Astrocyte (in vitro differentiated cells and primary cell): ENCODE measurements at places on chromosomes 16 and 17. TPM values are rescaled to one million over a fixed set of nuclear protein-coding genes. Genes with fewer than 3 reads are reported as not detected.

DNA sequence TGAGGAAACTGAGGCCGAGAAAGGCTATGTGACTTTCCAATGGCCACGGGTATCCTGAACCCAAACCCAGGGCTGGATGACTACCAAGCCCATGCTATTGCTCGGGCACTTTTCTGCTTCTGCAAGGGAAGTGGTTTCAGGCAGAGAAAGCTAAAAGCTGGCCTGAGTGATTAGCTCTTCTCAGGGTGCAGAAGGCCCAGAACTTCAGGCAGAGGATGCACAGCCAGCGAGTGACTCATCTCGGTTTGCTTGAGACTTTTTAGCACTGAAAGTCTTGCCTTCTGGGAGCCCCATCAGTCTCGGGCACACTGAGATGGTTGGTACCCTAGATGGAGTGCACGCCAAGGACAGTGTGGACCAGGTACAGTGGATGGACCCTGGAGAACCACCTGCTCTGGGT is 129.5 kb upstream of the SDK2 start:
- no peak for DNase-seq

MYO18A gene
- 35.5 and 45.9 TPM in 2 replicates for total RNA-seq

- no peak for DNase-seq
These were observed 5.7 kb downstream of the PDF start for GRCh38 chr16:69324585-69325253.

GRCh38 chr17:77677211-77677610 is 281.3 kb upstream of the TNRC6C start:
- no peak for DNase-seq

TERB1 gene
- 0.16 and 0.50 TPM in 2 replicates for total RNA-seq

- no peak for DNase-seq
These were observed 546 bp downstream of the ZPBP2 start for GRCh38 chr17:39868554-39868942.

- no peak for DNase-seq
These were observed 42.1 kb downstream of the TSC2 start for GRCh38 chr16:2089706-2090480.

- no peak for DNase-seq
These were observed 19.5 kb upstream of the C16orf78 start for GRCh38 chr16:49354101-49354500.

DNA sequence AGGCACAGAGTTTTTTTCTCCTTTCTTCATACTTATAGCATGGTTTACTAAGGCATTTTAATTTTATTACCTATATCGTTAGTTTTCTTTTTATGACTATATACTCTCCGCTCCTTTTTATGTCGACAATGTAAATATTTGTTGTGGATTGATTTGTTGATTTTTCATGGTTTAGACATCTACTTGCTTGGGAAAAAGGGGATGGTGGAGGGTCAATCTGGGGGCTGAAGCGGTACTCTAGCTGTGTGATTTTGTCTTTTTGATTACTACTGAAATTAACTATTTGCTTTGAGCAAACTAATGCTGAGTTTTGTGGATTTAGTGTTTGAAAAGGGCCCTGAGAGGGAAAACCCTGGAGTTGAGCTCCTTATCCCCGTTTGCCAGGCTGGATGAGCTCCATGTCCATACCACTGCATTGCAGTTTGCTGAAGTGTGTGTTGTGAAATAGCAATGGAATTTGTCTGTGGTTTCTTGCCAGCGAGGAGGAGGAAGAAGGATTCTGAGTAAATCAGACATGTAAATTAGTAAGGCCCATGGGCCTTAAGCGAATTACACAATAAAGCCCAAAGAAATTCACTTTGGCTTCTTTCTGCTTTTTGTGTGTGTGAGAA is 72.0 kb downstream of the FTO start:
- DNase-seq: peak; percentile 95

DNA sequence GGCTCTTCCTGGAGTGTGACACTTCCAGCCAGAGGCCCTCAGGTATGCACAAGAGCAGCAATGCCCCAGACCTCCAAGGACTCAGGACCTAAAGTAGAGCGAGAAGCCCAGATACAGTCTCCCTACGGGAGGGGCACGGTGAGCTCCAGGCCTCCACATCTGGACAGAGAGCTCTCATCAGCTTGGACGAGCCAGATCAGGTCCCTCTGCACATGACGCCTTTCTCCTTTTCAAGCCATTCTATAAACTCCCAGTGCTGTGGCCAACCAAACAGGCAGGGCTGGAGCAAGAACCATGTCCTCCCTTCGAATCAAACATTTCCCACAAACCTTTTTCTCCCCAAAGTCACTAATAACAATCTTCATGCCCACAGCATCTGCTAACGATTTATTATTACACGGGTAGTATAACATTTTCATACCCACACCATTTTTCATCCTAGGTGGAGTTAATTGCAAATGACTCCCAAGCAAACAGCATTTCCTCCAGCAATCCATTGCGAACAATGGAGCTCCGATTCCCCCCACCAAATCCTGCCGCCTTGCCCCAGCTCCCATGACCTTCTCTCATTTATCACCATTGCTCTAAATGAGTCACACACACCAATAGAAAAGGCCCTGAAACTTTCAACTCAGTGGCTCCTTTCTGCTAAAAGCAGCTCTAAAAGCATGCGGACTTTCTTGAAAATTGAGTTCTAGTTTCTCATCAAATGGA is 24.2 kb upstream of the NLRP1 start:
- peak; percentile 43 for DNase-seq

- DNase-seq: no peak
These were observed 2.4 kb downstream of the ACTG1 start for GRCh38 chr17:81509972-81510784.
